Uterus (tissue), 4 donors: ENCODE measurements at places on chromosomes 2 and 18.

DNA sequence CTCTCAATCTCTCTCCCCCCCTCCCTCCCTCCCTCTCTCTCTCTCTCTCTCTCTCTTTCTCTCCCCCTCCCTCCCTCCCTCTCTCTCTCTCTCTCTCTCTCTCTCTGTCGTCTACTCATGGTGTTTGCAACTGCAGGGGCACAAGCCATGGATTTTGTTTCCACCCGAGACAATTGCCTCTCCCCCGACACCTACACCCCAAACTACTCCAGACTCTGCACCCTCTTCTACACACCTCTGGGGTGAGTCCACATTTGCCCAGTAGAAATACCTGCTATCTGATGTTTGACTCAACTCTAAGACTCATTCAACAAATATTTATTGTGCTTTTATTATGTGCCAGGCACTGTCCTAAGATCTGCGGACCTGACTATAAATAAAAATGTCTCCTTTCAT is 93.7 kb downstream of the TMEM17 start:
- DNase-seq = no peak

DNA sequence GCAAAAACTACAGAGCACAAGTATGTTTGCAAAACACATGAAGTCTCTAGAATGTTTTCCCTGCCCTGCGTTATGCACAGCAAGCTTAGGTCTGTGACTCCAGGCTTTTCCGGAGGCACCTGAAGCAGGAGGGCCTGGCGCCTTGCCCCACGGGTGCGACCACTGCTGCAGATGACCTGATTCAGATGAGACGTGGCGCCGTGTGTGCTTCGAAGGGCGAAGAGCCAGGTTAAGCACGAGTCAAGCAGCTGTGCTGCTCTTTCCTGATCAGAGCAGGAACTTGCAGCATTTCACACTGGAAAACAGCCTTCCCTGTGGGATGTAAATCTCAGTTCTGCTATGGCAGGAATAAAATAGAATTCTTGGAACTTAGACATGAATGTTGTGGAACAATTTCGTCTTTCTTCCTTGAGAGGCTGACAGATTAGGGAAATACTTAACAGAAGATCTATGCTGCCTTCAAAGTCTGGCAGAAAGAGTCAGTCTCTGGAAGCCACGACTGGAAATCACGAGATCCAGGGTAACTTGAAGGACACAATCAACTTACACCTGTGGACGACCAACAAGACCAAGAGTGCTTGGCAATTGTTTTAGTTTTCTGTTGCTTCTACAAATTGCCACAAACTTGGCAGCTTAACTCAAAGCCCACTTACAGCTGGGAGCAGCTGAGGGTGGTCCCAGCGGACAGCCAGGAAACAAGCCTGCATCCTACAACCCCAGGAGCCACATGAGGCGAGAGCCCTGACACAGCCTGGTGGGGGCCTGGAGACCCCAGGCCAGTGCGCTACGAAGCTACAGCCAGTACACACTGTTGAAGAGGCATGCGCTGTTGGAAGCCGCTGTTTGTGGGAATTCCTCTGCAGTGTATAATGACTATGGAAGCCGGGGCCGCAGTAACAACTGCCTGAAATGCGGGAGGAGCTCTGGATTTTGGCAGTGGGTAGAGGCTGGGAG is 42.9 kb downstream of the EIPR1 start:
- no peak for DNase-seq

GRCh38 chr2:96541398-96542152 is 5.0 kb downstream of the ARID5A start:
- DNase-seq = no peak

DNA sequence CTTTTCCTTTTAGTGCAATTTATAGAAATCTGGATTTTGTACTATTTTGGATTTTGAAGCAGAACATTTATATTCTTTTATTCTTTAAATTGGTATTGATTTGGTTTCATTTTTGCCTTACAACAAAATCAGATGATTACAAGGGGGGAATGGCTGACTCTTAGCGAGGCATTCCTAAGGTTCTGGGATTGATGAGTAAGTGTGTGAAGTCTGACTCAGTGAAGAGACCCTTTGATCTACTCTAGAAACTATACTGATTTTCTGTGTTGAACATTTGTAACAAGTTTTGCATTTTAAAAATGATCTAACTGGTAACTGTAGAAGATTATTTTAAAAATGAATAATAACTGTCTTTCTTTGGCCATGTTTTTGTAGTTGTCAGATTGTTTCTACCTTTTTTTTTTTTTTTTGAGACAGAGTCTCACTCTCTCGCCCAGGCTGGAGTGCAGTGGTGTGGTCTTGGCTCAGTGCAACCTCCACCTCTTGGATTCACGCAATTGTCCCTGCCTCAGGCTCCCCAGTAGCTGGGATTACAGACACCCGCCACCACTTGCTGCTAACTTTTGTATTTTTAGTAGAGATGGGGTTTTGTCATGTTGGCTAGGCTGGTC is 48.7 kb downstream of the TTC39C start:
- no peak for DNase-seq

DNA sequence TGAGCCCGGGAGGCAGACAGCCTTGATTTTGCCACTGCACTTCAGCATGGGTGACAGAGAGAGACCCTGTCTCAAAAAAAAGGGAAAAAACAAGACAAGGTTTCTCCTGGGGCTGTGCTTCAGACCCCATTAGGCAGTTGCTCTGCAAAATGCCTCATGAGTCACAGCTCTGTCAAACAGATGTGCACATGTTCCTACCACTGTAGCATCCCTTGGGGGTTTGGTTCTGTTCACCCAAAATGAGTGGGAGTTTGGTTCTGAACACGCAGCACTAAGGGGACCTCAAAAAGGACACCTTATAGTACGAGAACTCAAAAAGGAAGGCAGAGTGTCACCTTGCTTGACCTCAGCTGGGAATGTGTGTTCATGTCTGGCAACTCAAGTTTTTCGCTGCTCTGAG is 134.9 kb downstream of the RPIA start:
- no peak for DNase-seq
